CD4-positive, alpha-beta T cell treated with Interleukin-6 for 4 hours (primary cell): ENCODE measurements at places on chromosomes 16 and 17.

- DNase-seq: no peak
Measured at GRCh38 chr16:12091569-12092543, 115.3 kb downstream of the SNX29 start.

DNA sequence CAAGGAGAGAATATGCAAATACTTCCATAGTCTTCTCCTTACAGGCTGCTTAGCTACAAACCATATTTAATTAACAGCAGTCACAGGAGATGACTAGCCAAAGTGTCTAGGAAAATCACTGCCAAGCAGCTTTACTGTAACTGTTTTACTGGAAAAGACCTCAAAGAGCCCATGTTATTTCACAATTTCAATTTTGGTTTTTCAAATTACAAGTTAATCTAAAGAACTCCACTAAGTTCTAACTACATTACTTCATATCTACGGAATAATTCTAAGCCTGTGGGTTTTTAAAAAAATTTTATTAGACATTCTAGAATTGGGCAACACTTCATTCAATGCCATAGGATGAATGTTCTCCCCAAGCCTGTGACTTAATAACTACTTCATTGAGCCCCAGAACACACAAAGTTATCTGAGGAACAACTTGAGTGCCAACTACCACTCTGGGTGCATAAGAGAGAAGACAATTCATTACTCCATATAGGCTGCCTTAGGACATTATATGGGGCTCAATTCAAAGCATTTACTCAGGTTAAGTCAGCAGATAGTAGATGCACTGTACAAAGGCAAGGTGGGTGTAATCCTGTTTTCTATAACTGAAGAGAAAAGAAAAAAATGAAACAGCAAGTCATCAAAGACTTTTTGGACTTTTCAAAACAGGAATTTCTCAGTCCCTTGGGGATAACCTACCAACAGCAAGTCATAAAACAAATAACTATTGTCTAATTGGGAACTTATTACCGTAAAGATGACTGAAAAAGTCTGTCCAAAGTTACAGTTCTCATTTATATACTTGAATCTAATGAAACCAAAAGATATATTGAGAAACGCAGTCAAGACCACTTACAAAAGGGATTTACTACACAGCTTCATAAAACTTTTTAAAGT is 33.0 kb downstream of the STAT3 start:
- DNase-seq: no peak

GRCh38 chr17:62303476-62303875 is 76.9 kb upstream of the EFCAB3 start:
- DNase-seq: no peak

DNA sequence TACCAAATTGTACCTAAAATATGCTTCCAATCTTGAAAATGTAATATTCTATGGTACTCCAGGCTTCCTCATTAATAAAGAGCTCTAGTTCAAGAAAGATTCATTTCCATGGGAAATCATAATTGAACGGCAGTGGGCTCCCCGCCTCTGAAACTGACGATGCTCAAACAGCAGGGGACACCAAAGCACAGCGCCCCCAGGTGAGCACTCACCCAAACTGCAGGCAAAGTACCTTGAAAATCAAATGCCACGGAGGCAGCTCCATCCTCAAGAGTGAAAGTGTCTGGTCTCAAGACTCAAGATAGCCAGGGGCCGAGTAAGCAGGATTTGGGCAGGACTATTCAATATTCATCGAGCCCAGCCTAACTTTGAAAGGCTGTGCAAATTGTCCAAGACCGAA is 217.4 kb upstream of the TNRC6C start:
- DNase-seq: peak; percentile 63

DNA sequence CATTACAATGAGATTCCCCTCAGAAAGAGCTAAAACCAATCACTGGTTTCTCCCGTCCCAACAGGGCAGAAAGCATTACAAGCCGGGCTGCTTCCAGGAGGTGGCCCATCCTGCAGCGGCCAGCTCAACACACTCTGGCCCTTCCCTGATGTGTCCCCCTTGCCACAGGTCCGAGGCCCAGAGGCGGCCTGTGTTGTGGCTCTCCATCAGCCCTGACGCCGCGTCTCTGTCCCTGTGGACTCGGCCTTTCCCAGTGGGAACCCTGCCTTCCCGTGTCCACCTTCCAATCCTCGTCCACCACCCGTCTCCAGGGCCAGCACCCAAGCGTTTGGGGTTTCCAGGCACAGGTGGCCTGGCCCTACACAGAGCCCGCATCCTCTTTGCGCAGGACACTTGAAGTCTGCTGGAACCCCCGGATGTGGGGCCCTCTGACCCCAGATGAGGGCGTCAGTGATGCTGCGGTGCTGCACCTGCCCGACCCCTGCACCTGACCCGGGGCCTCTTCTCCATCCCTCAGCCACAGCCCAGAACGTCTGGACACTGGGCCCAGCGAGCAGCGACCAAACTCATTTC is 21.1 kb downstream of the RAB40B start:
- no peak for DNase-seq

- DNase-seq: no peak
Measured at GRCh38 chr16:88719267-88719932, 13.1 kb downstream of the CTU2 start.

GRCh38 chr17:20243524-20243923 is 223.8 kb downstream of the LGALS9B start:
- no peak for DNase-seq

DNA sequence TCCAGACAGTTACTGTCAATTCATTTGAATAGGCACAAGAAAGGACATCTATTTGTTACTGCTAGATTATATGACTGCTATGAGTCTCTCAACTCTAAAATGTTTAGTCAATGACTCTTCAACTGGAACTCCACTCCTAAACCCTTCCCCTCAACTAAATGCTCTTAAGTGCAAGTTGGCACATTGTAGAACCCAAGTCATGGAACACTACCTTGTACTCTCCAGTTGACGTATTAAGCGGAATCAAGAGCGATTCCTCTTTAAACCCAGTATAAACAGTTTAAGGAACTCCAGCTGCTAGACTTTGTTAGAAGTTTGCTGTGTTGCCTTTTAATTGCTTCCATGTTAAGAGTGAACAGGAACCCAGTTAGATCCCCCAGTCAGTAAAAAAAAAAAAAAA is 44.6 kb downstream of the STH start:
- DNase-seq: no peak

GRCh38 chr17:38874505-38875400 is 4.9 kb downstream of the LASP1 start:
- no peak for DNase-seq

DNA sequence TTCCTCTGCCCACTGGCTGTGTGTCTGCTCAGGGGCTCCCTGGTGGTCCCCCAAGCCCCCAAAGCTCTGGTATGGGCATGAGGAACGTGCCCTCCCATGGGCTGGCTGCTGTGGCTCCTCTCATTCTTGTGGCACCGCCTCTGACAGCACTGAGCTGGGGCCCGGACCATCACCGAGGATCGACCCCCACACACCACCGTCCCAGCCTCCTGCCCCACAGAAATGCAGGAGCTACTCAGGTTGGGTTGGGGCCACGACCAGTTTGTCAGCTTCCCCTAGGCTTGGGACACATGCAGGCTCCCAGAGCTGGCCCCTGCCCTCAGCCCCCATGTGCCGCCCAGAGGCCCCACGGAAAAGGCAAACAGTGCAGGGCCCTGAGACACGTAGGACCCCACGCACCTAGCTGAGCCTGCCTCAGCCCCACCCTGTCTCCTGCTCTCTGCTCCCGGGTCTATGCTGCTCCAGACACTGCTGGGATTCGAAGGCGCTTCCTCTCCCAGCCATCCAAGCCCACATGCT is 3.3 kb upstream of the CASKIN1 start:
- DNase-seq: no peak

GRCh38 chr17:82566129-82566960 is 46.8 kb downstream of the FOXK2 start:
- no peak for DNase-seq

GRCh38 chr16:80569440-80570105 is 28.8 kb downstream of the DYNLRB2 start:
- peak; percentile 72 for DNase-seq

GRCh38 chr16:87922250-87922871 is 14.0 kb downstream of the CA5A start:
- DNase-seq: no peak

DNA sequence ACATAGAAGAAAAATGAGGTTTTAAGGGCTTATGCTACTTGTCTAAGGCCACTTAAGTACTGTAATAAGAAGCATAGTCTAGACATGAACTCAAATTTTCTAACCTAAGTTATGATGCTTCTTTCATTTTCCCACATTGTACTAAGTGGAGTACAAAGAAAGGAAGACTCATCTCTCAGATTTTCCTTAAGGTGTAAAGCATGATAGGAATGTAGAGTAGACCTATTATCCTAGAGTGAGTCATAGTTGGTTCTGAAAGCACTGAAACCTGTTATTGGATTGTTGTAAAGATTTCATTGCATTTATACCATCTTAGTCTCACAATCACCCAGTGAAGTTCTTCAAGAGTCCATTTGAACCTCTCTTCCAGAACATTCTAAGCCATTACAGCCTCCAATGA is 343.8 kb downstream of the TOX3 start:
- DNase-seq: no peak

DNA sequence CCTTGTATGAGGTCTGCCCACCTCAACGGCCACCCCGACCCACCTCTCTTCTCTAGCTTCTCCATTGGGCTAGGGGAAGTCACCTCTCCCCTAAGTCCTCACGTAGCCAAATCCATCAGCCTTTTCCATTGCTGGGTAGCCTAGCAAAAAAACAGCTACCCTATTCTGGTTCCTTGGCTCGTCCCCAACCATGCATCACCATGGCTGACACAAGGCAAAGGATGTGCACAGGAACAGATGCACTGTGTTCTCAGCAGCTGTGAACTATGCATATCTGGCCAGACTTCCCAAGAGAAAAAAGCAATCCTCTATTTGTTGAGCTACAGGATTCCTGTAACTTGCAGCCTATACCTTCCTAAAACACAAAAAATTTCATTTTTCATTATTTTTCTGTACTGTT is 22.0 kb upstream of the FLCN start:
- DNase-seq: no peak

GRCh38 chr16:22235839-22236745 is 30.0 kb downstream of the EEF2K start:
- no peak for DNase-seq

DNA sequence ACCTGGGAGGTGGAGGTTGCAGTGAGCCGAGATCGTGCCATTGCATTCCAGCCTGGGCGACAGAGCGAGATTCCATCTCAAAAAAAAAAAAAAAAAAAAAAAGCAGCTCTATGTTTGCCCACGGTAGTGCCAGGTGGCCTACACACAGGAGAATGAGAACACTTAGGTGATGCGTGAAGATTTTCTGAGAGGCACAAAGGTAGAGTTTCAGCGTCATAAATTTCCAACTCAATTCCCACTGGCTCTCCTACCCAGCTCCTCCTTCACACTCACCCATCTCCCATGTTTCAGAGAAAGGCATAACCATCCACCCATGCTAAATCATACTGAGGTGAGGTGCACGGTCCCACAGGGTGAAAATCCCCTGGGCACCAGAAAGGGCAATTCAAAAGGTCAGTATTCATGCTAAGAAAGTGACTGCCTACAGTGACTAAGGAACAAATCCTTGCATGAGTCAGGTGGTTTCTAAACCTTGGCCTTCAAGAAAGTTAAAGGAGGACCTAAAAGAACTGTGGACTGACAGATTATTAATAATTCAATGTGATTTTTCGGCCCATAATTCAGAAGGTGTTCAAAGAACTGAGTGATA is 4.8 kb downstream of the DCAKD start:
- DNase-seq: no peak

- no peak for DNase-seq
Measured at GRCh38 chr16:85358704-85359146, 246.5 kb upstream of the CIBAR2 start.

DNA sequence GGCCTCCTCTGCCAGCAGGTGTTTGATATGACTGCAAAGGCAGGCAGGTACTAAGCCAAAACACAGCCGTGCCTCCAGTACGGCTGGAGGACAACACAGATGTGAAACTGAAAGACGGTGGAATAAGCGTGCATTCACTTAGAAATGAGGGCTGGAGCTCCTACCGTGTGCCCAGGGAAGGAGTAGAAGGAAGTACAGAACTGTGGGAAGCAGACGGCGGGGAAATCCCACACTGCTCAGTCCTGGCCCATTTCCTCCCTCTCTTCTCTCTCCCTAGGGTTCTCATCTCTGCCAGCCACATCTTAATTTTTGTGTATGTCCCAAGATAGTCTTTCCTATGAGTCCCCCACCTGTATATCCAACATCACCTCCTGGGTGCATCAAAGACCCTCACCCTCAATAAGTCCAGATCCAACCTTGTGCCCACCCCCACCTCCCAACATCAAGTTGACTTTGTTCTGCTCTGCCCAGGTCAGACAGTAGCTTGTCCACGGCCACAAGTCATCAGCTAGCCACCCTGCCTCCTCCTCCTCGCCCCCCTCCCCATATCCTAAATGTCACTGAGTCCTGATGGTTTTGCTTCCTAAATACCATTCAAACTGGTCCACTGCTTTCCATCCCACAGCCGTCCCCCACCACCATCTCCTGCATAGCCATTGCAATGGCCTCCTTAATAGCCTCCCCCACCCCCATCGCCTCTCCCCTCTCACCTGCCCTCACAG is 77.1 kb upstream of the RPL38 start:
- no peak for DNase-seq

- no peak for DNase-seq
Measured at GRCh38 chr17:50635732-50635981, 976 bp downstream of the ABCC3 start.

- DNase-seq: peak; percentile 59
Measured at GRCh38 chr16:57536306-57537193, at the start of gene CCDC102A. Gene CCDC102A, minus strand, starts transcription at chr16:57536571. Its CDS starts 7,394 bp downstream, at chr16:57529177.

- DNase-seq: no peak
Measured at GRCh38 chr17:50642722-50643656, 8.3 kb downstream of the ABCC3 start.

DNA sequence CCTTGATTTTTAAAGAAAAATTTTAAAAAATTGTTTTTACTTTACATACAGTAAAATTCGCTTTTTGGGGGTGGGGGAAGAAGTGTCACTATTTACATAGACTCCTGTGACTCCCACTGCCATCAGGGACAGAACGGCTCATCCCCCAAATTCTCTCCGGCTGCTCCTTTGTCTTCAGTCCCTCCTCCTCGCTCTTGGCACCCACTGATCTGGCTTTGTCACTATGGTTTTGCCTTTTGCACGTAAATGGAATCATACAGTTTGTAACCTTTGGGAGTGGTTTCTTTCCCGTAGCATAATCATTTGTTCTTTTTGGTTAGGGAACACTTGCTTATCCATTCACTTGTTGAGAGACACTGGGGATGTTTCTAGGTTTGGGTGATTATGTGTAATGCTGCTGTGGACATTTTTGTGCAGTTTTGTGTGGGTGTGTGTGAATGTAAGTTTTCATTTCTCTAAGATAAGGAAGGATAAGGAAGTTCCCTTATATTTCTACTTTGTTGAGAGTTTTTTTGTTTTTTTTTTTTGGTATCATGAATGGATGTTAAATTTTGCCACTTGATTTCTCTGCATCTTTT is 27.4 kb downstream of the RAB11FIP4 start:
- no peak for DNase-seq

DNA sequence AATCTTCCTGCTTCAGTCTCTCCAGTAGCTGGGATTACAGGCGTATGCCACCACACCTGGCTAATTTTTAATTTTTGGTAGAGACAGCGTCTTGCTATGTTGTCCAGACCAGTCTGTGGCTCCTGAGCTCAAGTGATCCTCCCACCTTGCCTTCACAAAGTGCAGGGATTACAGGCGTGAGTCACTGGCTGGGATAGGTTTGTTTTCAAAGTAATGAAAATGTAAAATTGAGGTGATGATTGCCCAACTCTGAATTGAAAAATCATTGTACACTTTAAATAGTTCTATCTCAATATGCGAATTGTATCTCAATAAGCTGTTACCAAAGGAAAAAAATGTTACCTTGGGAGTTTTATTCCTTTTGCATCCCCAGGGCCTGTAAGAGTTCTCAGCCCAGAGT is 1.2 kb upstream of the AMFR start:
- DNase-seq: no peak

GRCh38 chr17:44687756-44688155 is 1.8 kb downstream of the CCDC43 start:
- no peak for DNase-seq
